WTC11 (cell line): ENCODE measurements at places on chromosomes 6 and 20.
A peak's percentile ranks its signal among the peaks of the same experiment; 100 is the strongest.

DNA sequence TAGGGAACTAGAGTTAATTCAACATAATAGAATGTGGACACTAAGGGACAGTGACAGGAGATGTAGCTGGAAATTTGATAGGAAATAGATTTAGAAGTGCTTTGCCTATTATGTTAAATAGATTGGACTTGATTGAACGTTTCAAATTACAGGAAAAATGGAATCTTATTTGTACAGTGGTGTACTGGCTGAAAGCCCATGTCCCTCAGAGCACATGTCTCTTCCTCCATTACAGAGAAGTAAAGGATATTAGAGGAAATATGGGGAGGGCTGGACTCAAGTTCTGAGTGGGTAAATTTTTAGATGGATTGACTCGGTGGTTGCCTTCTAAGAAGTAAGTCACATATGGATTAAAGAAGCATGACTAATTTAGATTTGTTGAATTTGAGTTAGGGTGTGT lies 11.4 kb downstream of the PKIB start:
- no peak for DNase-seq

DNA sequence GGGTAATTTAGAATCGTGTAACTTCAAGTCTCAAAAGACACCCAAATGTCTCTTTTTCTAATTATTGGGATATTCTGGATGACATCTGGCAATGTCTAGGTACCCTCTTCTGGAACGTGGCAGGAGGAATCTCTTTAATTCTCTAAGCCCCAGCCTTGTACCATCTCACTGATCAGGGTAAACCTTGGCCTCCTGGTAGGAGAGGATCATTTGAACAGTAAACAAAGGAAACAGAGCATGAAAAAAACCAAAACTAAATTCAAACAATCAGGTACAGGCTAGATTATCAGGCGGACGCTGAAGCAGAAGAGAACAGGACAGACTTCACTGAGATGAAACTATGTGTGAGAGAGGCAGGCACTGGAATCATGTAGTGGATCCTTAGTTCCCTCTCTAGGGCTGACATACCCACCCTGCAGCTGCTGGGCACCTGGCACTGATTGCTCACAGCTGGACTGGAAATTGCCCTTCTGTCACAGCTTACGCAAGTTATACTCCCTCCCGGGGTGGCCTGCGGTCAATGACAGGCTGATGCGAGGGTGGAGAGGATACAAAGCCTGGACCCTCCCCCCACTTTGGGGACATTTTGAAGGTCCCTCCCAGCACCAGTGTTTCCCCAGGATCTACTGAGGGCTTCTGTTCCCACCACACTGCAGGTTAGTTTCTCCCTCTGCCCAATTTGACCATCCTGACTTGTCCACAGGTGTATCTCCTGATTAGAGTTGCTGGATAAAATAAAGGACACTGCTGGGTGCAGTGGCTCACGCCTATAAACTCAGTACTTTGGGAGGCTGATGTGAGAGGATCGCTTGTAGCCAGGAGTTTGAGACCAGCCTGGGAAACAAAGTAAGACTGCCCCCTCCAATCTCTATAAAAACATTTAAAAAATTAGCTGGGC lies 20.6 kb upstream of the ZBTB24 start:
- no peak for DNase-seq

DNA sequence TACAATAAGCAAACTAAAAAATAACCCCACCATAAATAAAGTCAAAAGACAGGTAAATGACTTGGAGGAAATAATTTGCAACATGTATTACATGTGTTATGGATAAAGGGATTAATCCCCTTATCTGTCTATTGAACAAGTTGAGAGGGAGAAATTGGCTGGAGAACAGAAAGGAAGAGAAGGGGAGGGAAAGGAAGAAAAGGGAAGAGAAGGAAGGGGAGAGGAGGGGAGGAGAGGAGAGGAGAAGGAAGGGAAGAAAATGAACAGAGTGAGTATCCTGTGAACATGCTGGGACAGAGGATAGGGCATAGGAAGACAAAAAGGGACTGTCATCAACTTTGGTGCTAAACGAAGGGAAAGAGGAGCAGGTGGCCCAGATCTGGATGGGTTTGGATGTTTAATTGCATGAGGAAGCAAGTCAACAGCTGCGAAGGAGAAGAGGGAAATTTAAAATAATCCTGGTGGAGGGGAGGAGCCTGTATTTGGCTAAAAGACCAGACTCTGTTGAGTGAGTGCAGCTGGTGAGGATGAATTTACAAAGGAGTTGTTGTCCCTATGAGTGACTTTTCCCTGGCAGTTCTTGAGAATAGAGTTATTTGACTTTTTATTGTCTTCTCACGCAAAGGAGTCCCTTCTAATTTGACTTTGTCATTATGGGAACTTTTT lies 14.2 kb upstream of the SHLD1 start:
- no peak for DNase-seq

DNA sequence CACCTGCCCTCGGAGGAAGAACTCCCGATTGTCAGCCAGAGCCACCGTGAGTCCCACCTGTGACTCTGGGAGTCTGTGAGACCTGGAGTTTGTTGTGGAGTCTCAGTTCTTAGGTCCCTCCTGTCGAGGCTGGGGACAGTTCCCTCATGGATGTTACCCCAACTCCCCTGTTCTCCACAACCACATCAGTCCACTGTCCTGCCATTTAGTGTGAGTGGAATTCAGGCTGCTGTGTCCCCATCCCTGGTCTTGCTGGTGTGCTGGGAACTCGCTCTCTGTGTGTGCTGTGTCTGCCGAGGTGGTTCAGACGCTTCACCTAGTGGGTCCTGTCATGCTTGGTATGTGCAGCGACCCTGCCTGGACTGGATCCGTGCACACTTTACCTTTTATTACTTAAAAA lies 163.2 kb downstream of the DTNBP1 start:
- DNase-seq: no peak

DNA sequence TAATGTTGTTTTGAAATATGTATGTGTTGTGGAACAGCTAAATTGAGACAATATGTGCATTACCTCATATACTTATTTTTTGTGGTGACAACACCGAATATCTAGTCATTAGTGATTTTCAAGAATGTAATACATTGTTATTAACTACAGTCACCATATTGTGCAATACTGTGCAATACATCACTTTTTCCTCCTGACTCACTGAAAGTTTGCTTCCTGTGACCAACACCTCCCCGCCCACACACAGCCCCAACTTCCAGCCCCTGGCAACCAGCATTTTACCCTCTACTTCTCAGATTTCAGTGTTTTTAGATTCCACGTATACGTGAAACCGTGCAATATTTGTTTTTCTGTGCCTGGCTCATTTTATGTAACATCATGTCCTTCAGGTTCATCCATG lies 627.9 kb downstream of the PRKN start:
- no peak for DNase-seq

- no peak for DNase-seq
These were observed 215.0 kb upstream of the HSF2 start for GRCh38 chr6:122184401-122184827.

DNA sequence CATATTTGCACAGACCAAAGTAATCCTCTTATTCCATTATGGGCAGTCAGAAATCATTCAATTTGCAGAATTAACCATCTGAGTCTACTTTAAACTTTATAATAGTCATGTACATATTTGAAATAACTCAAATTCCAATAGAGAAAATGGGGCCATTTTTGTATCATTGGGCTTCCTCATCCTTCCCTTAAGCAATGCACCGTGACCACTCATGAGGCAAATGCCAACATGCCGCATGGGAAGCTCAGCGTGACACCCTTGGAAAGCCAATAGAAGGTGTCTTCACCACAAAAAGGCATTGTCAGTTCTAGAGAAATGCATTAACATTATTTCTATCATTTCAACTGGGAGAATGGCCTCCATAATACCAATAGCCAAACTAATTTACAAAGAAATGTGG lies 38.5 kb downstream of the SIM1 start:
- DNase-seq: no peak

GRCh38 chr6:117547688-117548621 lies 54.4 kb downstream of the GOPC start:
- DNase-seq: peak; percentile 79

DNA sequence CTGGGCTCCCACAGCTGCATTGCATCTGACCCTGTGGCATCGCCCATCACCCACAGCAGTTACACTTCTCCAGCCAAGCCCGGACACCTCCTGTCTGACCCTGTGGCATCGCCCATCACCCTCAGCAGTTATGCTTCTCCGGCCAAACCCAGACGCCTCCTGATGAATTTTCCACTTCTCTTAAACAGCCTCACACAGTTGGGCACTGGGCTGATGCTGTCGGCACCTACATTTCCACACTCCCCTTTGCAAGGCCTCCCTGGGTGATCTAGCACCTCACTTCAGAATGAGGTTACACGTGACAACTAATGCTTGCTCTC lies 175.2 kb upstream of the ARID1B start:
- DNase-seq: no peak

GRCh38 chr20:57648878-57649616 lies 28.8 kb upstream of the ZBP1 start:
- DNase-seq: no peak

GRCh38 chr6:127554435-127555006 lies 22.5 kb upstream of the C6orf58 start:
- peak; percentile 36 for DNase-seq
